ENCODE measurements at places on chromosomes 4 and X. TPM values are rescaled to one million over a fixed set of nuclear protein-coding genes. Genes with fewer than 3 reads are reported as not detected.

- DNase-seq, result peak; percentile 18
Measured at GRCh38 chrX:16445166-16445752, 204.7 kb upstream of the S100G start.

DNA sequence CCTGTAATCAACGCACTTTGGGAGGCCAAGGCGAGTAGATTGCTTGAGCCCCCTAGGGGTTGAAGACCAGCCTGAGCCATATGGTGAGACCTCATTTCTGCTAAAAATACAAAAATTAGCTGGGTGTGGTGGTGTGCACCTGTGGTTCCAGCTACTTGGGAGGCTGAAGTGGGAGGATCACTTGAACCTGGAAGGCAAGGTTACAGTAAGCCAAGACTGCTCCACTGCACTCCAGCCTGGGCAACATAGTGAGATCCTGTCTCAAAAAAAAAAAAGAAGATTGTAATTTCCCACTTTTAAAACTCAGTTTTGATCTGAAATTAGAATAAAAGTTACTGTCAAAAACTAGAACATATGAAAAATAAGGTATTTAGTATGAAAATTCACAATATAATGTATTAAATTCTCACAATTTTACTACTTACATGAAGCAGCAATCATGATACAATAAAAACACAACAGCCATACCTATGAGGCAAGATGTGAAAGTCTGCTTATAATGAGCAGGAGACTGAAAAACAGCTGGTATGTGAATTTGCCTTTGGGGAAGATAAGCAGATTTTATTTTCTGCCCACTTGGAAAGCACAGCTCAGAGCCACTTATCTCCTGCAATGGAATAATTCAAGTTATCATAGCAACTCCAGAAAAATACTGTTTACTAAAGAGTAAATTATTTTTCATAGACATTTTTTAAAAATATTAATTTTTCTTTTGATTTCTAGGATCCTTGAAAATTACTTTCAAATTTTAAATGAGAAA, 50.6 kb downstream of the ZGRF1 start:
- no peak for DNase-seq

GRCh38 chr4:40524366-40525041, 105.2 kb downstream of the RBM47 start:
- DNase-seq, result no peak

Gene DMRTC1
- total RNA-seq, result not detected

GRCh38 chr4:5755679-5756078, 44.7 kb downstream of the EVC start:
- DNase-seq, result no peak

GRCh38 chrX:23840674-23841073, 57.7 kb downstream of the SAT1 start:
- DNase-seq, result no peak

DNA sequence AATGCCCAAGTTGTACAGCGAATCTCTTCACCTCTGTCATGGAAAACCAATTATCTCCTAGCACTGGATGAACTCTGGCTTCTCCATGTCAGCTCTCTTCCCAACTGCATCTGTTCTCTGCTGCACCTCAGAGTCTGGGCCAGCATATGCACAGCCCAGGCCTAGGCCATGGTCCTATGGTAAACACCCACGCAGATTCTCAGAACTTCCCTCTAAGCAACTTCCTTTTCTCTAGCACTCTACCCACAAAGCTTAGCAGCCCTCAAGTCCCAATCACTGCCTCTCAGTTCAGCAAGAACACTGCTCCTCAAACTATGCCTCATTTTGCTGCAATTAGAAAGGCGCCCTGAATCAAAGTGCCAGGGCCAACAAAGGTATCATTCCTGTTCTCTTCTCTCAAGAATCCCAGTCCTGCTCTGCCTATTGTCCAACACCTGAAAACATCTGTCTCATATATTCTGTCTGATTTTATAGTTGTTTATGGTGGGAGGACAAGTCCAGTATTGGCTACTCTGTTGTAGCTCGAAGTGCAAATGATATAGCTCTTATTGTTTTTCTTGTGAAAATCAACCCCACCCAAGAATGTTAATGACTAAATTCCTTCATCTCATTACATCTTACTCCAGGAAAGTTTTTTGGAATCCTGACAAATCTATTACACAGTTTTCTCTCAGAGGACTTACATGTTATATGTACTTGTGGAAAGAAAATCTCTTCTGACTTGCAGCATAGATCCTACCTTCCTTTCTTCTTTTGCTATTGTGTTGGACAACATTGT, 85.4 kb downstream of the DCHS2 start:
- no peak for DNase-seq

Gene CENPVL1
- 0.17 TPM for total RNA-seq

- DNase-seq, result no peak
Measured at GRCh38 chrX:20838477-20838876, 535.7 kb upstream of the CNKSR2 start.

GRCh38 chr4:172927096-172927814, 241.4 kb upstream of the GALNT7 start:
- DNase-seq, result peak; percentile 19

DNA sequence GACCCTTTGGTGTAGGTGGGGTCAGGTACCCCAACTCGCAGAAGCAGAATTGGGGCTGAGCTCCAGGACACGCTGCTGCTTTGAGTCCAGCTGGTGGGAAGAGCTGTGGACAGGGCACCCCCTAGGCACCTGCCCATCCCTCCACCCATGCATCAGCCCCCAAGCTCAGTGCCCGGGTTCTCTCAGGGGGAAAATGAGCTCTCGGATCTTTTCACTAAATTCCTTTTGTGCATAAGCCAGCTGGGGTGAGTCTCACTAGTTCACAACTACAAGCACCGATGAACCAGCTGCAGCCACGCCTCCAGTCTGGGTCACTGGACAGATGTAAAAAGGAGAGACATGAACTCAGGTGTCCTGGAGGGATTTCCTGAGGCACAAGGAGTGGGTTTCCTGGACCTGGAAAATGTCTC, 286.8 kb downstream of the CRLF2 start:
- no peak for DNase-seq

GRCh38 chr4:129355031-129355430, 259.1 kb downstream of the C4orf33 start:
- no peak for DNase-seq

GRCh38 chrX:94121799-94122198, 447.8 kb downstream of the FAM133A start:
- no peak for DNase-seq
